ENCODE measurements at places on chromosomes 7 and 10.

DNA sequence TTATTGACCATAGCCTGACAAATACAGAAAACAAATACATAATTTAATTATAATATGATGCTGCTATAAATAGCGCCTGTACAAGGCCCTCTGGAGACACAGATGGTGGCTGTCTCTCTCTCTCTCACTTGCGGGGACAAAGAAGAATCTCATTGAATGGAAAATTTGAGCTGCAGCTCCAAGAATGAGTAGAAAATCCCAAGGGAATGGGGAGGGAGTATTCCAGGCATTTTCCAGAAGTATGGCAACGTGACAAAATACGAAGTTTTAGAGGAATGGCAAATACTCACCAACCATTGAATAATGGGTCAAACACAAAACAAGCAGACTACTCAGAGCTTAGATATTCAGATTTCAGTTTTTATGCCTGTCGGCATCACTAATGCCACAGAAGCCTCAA, 179.9 kb downstream of the NRP1 start:
- DNase-seq = no peak

DNA sequence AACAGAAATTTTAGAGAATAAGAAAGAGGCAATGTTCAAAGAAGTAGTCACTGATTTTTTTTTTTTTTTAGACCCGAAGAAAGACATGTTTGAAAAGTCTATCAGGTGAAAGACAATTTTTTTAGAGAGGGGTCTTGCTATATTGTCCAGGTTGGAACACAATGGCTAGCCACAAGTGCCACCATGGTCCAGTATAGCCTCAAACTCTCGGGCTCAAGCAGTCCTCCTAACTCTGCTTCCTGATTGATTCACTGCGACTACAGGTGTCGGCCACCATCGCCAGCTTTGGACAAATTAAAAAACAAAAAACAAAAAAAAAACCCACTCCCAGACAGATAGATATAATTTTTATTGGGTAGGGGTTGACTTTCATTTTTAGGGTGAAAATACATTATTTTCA, 22.3 kb downstream of the FAM149B1 start:
- DNase-seq = no peak

DNA sequence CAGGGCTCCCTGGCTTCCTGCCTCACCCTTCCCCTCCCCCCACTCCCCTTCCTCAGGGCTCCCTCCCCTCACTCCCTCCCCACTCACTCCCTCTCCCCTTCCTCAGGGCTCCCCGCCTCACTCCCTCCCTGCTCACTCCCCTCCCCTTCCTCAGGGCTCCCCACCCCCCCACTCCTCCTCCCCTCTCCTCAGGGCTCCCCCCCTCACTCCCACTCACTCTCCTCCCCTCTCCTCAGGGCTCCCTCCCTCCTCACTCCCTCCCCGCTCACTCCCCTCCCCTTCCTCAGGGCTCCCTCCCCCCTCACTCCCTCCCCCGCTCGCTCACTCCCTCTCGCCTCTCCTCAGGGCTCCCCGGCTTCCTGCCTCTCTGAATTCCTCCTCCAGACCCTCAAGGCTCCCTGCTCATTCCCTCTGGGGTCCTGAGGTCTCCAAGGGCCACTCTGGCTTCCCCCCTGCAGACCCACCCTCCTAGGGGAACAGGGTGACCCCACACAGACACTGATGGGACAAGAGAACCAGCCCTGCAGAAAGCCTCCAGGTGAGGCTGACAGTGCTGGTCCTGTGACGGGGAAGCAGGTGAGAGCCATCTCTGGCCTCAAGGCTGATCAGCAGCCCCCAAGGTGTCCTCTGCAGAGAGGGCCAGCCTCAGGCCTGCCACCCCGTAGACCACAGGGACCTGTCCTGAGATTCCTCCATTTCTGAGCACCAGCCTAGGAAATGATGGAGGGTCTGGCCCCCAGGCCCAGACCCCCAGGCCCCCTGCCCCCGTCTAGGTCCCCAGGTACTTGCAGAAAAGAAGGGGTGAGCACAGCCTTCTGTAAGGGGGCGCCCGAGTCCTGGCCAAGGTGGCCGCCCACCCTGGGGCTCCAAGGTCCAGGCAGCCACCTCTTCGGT, 47.2 kb downstream of the PWWP2B start:
- DNase-seq = no peak

DNA sequence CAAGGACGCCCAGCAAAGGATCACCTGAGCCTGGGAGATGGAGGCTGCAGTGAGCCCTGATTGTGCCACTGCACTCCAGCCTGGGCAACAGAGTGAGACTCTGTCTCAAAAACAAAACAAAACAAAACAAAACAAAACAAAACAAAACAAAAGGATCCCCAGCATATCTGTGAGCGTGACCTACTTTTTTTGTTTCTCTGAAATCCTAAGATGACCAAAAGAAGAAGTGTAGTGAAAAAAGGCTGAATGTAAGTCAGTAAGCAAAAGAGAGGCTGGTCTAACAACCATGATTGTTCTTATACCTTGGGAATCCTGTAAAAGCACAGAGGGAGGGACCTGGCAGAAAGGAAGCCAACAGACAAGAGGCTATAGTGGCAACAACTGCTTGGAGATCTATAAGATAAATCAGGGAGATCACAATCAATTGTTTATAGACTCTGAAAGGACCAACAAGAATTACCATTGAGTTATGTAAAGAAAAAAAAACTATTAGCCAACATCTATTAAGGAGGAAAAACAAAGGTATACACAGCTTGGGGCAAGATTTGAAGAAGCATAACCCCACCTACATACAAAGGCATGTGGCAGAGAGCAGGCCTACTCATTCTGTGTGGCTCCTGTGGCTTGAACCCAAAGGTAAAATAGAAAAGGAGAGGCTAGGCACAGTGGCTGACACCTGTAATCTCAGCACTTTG, 255.2 kb upstream of the KLF14 start:
- DNase-seq = no peak

DNA sequence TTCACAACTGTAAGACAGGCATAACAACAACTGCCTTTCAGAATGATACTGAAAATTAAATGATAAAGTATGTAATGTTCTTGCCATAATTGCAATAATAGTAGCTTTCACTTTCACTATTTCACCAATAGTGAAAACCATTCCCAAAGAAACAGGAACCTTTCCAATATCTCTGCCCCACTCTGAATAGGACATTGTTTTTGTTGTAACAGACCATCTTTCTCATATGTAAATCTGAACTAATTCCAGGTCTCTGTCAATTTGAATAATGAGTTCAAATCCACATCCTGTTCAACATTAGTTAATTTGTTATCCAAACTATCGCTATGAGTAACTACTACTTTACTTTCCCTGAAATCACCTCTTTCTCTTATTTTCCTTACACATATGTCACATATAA, 148.0 kb downstream of the LRRN3 start:
- no peak for DNase-seq

- DNase-seq = no peak
These were observed 559.2 kb downstream of the PTPRN2 start for GRCh38 chr7:158028290-158028941.

DNA sequence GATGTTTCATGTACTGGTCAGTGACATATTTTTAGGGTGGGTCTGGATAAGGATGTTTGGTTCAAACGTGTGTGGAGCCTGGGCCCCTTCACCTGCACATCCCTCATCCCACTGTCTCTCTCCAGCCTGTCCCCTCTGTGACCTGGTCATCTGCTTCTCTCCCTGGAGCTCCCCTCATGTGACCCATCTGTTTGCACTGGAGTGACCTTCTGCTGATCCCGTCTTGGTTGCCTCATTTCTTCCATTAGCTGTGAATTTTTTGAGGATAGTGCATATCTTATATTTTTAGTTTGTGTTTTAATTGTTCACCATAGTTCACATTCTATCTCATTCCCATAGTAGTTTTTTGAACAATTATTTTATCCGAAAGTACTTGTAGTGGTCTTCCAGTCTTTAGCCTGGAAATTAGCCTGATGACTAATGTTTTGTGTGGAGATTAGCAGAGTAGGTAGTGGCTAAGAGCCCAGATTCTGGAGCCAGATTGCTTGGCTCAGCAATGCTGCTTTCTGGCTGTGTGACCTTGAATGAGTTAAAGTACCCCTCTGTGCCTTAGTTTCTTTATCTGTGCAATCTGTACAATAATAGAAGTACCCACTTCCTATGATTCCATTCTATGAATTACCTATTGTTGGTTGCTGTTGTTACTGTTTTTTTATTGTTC, 224.5 kb downstream of the LRMDA start:
- DNase-seq = no peak

DNA sequence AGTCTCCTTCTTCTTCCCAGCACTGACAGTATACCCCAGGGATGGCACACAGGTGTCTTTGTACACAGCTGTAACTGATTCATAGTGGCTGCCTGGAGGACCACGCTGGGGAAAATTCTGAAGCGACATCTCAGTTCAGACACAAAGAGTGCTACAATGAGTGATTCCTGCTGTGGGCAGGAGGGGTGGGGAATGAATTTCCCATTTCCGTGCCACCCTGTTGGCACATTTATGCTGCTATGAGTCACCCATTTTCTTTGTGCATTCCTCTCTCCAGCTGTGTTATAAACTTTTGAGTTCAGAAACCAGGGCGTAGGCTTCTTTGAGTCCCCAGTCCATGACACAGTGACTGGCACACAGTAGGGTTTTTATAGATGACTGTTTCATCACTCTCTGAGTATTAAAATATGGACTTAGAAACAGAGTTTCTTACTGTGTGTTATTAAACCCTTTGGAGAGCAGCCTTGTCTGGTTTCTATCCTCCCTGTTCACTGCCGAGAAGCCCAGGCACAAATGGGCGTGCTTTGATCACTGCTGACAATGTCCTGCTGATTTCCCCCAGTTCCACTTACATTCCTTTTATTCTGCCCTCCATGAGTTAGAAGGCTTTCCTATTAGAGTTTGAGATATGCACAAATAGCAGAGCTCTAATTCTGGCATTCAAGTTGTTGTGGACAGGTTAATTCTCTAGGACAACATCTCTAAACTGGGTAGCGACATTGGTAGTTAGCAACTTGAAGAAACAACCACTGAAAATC, 24.0 kb upstream of the NPS start:
- DNase-seq = no peak

- no peak for DNase-seq
These were observed 3.8 kb downstream of the MCM10 start for GRCh38 chr10:13165177-13165576.

DNA sequence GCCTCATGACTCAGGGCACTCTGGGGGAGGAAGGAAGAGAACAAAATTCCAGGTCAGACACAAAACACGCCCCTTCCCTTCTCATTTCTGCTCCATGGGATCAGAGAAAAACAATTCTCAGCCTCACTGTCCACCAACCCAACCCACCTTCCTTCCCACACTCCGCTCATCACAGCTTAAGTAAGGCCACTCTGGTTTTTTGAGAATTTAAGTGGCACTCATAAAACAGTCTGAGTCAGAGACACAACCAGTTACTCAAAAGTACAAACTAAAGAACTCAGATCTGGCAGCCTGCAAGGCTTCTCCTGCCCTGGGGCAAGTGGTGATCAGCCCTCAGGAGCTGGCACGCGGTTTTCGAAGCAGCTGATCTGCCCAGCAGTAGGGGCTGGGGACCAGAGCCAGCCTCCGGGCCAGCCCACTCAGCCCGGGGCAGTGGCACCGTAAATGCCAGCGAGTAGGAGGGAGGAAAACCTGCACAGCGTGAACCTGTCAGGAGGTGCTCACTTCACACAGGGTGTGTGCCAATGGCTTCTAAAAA, 39.1 kb upstream of the ABLIM1 start:
- DNase-seq = no peak

DNA sequence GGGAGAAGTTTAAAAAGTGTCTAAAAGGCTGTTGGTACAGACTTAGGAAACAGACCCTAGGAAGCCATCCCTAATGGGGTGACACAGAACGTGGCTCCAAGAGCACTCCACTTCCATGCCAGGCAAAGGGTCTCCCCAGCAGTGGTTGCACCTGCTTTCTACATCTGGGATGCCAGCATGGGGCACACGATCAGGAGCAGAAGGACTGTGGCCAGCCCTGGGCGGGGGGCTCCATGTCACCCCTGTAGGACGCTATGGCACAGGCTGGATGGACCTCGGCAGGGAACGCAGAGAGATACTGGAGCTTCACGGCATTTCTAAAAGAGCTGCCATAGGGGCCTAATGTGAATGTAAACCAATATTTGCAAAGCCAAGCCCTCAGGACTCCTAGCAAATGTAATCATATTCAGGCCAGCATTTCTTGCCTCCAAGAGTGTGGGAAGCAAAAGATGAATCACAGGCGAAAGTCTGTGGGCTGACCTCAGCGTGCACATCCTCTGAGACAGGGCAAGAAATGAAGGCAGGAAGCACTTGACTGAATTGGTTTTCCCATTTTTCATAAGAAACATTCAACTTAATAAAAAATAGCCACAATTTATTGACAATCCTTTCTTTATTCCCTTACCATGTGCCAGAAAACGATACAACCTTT, 93.9 kb downstream of the ATXN7L1 start:
- peak; percentile 75 for DNase-seq

DNA sequence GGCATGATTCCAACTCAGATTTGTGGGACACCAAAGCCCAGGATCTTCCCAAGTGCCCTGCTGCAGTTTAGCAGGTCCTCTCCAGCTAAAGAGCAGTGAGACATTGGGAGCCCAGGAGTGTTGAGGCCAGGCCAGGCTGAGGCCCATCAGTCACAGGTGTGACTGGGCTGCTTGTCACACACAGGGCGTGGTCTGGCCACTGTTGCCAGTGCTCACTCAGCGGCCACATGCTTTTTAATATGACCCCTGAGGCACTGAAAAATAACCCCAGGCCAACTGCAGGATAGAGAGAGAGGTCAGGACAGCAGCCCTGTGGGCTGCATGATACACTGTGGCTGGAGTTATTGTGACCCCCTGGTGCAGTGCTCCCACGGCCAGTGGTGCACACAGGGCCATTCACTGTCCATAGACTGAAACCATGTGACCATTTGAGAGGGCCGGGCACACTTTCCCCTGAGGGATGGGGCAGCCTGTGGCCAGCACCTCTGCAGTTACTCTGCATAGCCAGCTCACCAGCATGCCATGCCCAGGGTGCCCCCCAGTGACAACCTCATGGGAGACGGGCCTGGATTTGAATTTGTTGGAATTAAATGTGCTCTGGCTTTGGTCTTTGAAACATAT, 4.2 kb downstream of the GDF2 start:
- DNase-seq = peak; percentile 54

- DNase-seq = no peak
These were observed 2.7 kb downstream of the SND1 start for GRCh38 chr7:127654404-127655394.

DNA sequence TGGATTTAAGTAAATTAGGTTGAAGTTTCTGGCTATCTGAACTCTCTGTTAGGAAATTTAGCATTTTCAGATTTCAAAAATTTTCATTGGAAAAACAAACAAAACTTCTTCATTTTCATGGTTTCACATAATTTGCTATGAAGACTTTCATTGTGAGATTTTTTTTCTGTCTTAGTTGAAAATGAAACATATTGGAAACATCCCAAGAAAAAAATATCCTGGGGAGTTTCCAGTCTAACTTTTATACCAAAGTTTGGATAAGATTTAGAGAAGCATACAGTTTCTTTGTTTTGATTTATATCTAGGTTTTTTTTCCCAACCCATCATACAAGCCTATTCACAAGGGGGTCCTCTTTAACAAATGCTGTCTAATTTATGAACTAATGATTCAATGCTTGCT, 300.5 kb upstream of the SEMA3A start:
- no peak for DNase-seq

GRCh38 chr7:102303669-102304422, 17.2 kb downstream of the SH2B2 start:
- DNase-seq = no peak

- DNase-seq = peak; percentile 72
These were observed 757 bp upstream of the PALS2 start for GRCh38 chr7:24572393-24572996.

GRCh38 chr7:98287486-98287959, 6.0 kb downstream of the BRI3 start:
- no peak for DNase-seq
